ENCODE measurements at places on chromosomes 11 and 22.

GRCh38 chr11:60629399-60629798, 70.0 kb upstream of the MS4A8 start:
- DNase-seq, result no peak

DNA sequence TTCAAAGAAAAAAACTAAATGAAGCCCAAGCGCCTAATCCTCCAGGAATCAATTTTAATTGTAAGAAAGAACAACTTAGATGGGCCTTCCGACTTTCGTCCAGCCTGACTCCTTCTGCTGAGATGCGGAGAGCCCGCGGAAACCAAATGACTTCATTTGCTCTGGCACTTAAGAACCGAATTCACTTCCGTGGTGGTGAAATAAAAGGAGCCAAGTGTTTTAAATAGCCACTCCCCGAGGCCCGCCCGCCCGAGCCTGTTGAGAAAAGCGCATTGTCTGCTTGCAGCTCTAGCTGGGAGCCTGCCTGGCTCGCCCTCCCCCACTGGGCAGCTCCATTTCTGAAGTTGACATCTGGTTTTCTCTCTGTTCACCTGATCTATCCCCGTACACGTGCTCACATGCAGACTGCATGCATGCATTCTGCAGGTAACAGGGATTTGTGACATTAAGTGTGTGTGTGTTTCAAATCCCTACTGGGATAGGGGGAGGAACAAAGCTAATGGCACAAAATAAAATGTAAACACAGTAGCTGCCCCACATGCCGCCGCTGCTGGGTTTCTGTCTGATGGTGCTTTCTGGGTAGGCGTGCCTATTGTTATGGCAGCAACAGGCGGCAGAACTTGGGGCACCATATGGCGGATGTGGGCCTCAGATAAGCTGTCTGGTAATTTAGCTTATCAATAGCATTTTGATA, 6.2 kb downstream of the TEAD1 start:
- DNase-seq, result no peak

GRCh38 chr22:17945888-17946648, 78.3 kb downstream of the MICAL3 start:
- DNase-seq, result no peak

DNA sequence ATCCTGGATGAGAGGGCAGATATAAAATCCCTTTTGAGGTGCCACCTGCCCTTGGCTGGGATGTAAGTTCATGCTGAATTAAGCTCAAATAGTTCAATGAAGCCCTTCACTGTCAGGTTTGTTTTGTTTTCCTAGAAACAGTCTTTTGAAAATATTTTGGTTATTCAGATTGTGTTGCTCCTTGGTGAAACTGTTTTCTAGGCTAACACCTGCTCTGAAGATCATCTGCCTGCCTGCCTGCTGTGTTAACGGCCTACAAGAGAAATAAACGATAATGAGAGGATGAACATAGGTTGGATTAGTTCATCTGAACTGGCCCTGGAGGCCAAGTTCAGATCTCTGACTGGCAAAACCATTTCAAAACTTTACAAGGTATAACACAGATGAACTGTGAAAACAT, 67.4 kb downstream of the ZBTB44 start:
- DNase-seq, result no peak

DNA sequence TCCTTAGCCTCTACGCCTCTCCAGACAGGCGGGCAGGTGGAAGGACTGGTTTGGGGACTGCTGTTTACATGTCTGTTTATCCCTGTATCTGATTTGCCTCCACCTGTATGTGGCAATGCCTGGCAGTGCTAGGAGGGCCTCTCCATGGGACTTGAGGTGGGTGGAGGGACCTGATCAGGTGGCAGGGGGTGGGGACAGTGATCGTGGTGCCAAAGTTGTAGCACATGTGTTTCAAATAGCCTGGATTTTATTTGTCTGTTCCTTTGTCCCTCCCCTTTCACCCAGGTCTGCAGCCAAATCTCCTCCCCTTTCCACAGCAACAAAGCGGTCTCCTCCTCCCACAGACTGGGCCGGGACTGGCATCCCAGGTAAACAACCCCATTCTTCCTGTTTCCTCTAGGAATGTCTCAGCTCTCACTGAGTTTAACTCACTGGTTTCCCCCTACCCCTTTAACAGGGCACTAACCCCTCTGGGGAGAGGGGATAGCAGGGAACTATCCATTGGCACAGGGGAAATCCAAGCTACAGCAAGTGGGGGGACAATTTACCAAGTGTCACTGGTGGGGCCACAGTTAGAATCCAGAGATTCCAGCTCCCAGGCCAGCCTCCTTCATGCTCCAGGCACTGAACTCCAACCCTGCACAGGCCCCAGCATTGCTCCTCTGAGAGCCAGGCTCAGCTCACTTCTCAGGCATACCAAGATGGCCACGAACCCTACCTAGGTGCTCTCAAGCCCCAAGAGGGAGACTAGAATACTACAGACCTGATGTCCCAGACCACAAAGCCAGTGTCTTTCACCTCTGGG, 22.9 kb upstream of the TLCD5 start:
- peak; percentile 80 for DNase-seq

DNA sequence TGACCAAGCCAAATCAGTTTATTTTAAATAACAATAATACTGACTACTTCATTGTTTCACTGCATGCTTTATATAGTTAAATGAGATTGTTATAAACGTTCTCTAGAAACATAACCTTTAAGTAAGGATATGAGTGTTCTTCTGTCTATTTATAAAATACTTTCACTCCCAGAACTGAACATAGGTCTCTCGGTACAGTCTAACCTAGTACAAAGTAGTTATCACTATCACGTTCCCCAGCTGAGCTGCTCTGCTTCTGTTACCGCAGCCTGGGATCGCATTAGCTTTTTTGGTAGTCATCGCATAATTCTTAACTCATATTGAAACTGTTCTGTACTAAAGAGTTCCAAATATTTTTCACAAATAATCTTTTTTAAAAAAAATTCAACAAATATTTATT, 143.6 kb downstream of the WNT11 start:
- no peak for DNase-seq

DNA sequence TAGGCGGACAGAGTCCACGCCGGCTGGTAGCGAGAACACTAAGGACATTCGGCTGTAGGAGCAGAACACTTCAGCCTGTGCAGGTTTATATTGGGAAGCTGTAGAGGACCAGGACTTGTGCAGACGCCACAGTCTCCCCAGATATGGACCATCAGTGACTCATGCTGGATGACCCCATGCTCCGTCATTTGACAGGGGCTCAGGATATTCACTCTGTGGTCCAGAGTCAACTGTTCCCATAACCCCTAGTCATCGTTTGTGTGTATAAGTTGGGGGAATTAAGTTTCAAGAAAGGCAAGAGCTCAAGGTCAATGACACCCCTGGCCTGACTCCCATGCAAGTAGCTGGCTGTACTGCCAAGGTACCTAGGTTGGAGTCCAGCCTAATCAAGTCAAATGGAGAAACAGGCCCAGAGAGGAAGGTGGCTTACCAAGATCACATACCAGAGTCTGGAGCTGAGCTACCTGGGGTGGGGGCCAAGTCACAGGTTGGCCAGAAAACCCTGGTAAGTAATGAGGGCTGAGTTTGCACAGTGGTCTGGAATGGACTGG, 17.2 kb downstream of the P2RY2 start:
- DNase-seq, result no peak
